Activated CD4-positive, alpha-beta T cell treated with anti-CD3 and anti-CD28 coated beads, Interleukin-2, amount 10 ng/mL, durations not matched to agents 7 days and 5 days (primary cell): ENCODE measurements at places on chromosomes 6 and 20. TPM values are rescaled to one million over a fixed set of nuclear protein-coding genes. Genes with fewer than 3 reads are reported as not detected.

Gene STXBP5
- 17.7 TPM for total RNA-seq

Gene ENPP1
- total RNA-seq: 0.10 TPM

Gene TFAP2B
- not detected for total RNA-seq

Gene UQCC2
- 77.6 TPM for total RNA-seq

Gene HRH3
- total RNA-seq: not detected

Gene PRSS16
- 1.5 TPM for total RNA-seq

Gene TMEM14B
- 78.3 TPM for total RNA-seq

Gene C6orf163
- total RNA-seq: 2.0 TPM

GRCh38 chr6:32968867-32969684, 682 bp downstream of the BRD2 start:
- peak; percentile 68 for DNase-seq

GRCh38 chr6:111975466-111975865, 78.4 kb upstream of the CCN6 start:
- DNase-seq: no peak

GRCh38 chr6:75472885-75473284, 20.7 kb downstream of the FILIP1 start:
- no peak for DNase-seq

- no peak for DNase-seq
Measured at GRCh38 chr20:50993876-50994275, 29.0 kb downstream of the KCNG1 start.

GRCh38 chr6:63269470-63269869, 50.3 kb downstream of the LGSN start:
- no peak for DNase-seq

GRCh38 chr20:3203315-3204123, 963 bp downstream of the DDRGK1 start:
- DNase-seq: peak; percentile 44

DNA sequence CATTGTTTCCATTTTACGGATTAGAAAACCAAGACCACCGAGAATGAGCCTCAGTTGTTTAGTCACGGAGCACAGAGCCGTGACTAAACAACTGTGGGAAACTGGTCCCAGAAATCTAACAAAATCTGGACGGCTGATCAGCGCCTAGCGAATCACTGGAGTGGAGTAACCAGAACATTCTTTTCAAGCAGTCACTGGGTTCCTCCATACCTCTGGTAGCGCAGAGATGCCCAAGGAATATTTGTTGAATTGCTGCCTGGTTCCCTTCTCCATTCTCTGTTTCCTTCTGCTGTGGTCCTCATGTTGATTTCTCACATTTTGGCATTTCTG, 62.0 kb downstream of the GPX5 start:
- no peak for DNase-seq

DNA sequence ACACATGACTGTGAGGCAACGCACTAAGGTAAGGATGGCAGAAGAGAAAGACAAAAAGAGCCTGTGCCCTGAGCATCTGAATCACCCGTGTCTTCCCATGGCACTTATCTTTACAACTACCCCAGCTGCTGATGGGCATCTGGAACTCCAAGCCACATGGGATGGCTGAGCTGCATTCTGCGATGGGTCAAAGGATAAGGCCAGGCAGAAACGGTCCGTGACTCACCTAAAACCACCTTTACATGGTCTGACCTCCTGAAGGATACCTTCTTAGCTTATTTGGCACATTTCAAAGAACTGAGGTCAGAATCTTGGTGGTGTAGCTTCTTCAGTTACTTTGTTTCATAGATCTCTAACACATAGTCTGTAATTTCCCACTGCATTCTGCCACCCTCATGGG, 99.7 kb downstream of the DNAH8 start:
- DNase-seq: no peak

DNA sequence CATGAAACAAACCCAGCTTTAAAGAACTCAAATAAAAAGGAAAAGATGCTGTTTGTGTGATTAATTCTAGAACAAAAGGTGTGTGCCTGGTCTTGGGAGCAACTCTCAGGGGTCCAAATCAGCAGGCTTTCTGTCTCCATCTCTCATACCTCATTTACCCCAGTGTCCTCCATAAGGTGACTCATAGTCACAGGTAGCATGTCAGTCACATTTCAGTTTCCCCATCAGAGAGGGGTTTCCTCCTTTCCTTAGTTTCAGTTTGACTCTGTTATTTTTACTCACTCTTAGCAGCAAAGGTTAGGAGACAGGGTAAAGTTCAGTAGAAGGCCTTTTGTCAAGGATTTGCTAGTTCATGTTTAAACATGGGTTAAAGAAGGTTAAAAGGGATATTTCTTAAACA, 46.2 kb downstream of the OGFRL1 start:
- DNase-seq: no peak

DNA sequence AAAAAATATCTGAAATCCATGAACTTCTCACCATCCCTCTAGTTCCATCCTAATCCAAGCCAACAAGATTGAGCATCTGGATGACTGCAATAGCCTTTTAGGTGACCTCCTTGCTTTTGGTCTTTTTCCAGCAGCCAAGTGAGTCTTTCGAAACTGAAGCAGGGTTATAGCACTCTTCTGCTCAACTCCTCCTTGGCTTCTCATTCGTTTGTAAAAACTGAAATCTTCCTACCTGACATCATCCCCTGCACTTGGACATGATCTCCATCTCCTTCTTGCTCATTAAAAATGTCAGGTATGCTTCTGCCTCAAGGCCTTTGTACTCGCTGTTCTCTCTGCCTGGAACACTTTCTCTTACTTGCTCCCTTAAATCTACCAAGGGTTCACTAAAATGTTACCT, 46.0 kb downstream of the STX7 start:
- no peak for DNase-seq

DNA sequence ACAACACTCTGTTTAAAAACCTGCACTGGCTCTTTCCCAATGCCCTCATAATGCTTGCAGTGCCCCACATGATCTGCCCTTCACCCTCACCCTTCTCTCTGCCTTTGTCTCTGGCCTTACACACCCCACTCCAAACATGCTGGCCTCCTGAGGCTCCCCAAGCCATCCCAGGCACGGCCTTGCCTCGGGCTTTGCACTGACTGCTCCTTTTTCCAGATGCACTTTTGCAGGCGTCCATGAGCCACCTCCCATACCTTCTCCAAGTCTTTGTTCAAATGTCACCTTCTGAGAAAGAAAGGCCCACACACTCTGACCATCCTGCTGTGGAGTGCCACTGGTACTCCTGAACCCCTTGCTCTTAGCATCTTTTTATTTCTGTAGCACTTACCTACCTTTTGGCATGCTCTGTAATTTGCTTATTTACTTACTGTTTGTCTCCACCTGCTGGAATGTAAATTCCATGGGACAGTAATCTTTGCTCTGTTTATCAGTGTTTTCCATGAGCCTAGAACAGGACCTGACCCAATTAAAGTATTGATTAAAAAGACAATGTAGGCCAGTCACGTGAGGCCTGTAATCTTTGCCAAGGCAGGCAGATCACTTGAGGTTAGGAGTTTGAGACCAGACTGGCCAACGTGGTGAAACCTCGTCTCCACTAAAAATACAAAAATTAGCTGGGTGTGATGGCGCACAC, 30.7 kb downstream of the GFRA4 start:
- no peak for DNase-seq

DNA sequence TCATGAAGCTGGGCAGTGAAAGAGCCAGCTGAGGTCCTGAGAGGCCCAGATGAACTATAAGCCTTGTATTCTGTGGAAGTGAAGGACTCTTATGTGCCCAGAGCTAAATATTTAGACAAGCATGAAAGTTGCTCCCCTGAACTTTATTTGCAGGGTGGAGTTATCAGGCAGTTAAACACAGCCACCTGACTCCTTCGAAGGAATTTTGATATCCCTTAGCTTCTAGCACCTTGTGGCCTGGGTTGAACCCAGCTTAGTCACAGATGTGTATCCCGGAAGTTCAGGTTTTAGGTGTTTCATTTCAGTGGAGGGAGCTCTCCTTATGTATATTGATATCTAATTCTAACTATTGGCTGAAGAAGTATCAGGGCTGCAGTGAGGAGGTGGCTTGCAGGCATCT, 20.4 kb downstream of the NR2E1 start:
- no peak for DNase-seq

DNA sequence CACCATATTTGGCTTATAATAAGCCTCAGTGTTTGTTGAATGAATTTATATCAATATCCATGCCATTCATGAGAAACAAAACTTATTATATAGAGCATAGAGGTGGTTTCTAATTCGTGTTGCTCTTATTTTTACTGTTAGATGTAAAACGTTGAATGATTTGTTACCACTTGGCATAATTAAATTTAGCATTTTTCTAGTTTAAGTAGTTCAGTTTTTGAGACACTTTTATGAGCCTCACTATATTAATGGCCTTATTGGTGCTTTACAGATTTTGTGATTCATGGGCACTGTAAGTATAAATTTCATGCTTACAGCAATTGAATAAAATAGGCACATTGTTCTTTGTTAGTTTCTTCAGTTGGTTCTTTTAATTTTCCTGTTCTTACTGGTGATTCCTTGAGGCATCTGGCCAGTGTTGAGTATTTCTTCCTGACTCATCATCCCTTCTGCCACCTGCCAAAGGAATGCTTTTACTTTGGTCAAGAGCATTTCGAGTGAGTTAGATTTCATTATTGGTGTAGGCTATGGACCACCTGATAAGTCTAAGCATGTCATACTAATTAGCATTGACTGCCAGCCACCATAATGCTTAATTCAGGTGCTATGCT, 34.8 kb downstream of the CDKAL1 start:
- no peak for DNase-seq

DNA sequence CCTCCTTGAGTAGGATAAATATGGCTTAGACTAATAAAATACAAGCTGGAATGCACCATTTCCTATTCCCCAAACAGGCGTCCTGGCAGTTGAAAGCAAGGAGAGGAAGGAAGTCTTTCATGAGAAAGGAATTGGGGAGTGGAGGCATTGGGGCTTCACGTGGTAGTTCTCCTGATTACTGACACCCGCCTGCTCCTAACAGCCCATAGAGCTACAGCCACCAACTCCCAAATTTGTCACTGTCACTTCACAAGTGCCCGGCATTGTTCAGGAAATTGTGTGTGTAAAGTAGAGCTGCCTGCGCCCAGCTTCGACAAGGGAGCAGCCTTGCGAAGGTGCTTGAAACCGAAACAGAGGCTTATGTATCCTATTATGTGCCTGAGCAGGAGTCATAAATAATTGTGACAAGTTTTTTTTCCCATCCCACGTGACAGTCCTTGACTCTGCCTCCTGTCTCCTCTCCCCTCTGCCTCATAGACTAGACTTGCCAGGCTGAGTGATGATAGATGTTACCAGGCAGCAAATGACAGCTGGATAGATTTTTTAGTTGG, 301.7 kb upstream of the ZFP64 start:
- DNase-seq: no peak

GRCh38 chr6:9921366-9921765, 493.5 kb downstream of the TFAP2A start:
- no peak for DNase-seq
